Stimulated activated CD4-positive, alpha-beta T cell treated with anti-CD3 and anti-CD28 coated beads, Interleukin-4, amount 100 ng/mL, for 4 hours (primary cell): ENCODE measurements at places on chromosomes 1 and 21.

DNA sequence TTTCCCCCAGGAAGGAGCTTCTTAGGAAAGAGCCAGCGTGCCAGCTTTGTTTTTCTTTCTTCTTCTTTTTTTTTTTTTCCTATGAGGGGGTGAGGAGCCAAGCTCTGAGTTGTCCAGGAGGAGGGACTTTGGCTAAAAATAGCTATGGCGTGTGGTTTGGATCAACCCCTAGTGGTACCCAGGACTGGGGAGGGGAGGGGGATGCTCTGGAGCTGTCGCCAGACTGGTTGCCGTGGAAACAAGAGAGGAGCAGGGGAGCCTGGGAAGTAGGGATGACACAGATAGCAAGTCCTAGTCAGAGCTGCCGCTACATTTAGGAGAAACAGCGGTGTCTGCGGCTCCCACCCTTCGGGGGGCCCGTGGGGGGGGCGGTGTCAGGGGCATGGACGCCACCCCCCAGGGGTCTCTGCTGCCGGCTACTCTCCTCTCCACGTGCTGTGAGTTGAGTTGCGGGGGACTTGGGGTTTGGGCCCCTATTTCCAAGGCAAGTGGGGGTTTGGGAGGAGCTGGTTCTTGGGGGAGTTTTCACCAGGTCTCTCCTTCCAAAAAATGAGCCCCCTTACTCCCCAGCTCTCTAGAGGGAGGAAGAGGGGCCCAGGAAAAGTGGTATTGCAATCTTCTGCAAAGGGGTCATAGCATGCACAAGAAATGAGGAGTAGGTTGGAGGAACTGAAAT lies at the start of gene KCNJ9:
KCNJ9 (plus strand) TSS at position 278 of the 676 bp plus-strand sequence. CDS start 2,493 bp downstream, outside the sequence.
- no peak for DNase-seq

GRCh38 chr1:18200136-18200717 lies 92.6 kb downstream of the IGSF21 start:
- no peak for DNase-seq

DNA sequence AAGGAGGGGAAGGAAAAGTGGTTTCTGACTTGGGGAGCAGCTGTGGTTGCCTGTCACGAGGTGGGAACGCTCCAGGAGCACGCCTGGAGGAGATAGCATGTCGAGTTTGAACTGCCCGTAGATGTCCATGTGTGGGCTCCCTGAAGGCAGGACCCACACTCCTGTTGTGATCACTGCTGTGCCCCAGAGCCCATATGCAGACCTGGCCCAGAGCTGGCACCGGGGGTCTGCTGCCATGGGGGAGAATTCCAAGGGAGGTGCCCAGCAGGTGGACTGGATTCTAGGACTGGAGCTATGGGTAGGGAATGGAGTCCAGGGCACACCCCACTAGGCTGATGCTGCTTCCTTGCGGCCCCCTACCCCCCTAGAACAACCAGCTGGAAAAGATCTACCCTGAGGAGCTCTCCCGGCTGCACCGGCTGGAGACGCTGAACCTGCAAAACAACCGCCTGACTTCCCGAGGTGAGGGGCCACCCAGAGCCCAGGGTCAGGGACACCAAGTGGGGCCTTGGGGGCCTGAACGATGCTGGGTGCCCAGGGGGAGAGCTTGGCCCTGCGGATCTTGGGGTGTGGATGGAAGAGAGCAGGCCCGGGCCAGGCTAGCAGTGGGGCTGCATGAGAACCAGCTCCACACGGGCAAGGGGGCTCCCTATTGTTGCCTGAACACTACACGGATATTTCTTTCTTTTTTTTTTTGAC lies 9.3 kb downstream of the PODN start:
- no peak for DNase-seq

- DNase-seq, result no peak
Observed at GRCh38 chr1:156060937-156061636, at the start of gene RAB25. RAB25 (plus strand) TSS chr1:156061160; CDS start chr1:156061401, 241 bp downstream.

GRCh38 chr21:46153247-46154154 lies 1.9 kb downstream of the FTCD start:
- peak; percentile 55 for DNase-seq

- no peak for DNase-seq
Observed at GRCh38 chr1:119962296-119962968, 66.1 kb upstream of the ADAM30 start.

GRCh38 chr1:160400223-160400645 lies at the start of gene VANGL2:
VANGL2 (plus strand) TSS chr1:160400564; CDS start chr1:160415838, 15,274 bp downstream.
- peak; percentile 51 for DNase-seq

GRCh38 chr1:24413350-24414163 lies at the start of gene STPG1:
STPG1 (minus strand) TSS chr1:24413782; CDS start chr1:24401388, 12,394 bp downstream.
- DNase-seq, result peak; percentile 62

DNA sequence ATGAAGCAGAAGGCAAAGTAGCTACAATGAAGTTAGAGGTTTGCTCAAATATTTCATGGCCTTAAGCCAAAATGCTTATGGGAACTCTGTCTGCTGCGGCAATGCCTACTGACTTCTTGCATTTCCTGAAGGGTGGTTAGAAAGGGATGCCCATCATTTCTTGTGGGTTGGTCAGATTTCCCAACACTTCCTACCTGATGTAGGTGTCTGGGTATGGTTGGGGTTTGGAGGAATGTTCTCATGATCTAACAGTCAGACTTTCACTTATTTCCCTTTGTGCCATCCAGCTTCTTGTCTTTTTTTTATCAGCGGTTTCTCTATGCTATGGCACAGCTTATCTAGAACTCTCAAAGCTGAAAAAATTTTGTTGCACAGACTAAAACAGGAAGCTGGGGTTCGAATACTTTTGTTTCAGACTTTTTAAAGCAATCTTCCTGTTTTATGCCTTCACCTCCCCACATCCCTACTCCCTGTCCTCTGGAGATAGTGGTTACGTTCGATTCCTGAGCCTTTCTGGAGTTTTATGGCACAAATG lies 307.7 kb downstream of the USP25 start:
- no peak for DNase-seq
